ENCODE measurements at places on chromosomes 5 and 9. TPM values are rescaled to one million over a fixed set of nuclear protein-coding genes. Genes with fewer than 3 reads are reported as not detected.

GRCh38 chr5:36740259-36740898 is 134.0 kb downstream of the SLC1A3 start:
- H3K36me3 ChIP-seq = no peaks in the 10 kb centered on the region
- no peak for DNase-seq
- H3K4me3 ChIP-seq = no peak overlapping the region
- H3K4me1 ChIP-seq = peaks cover 18% of the 10 kb centered on the region
- no peaks in the 10 kb centered on the region for H3K27me3 ChIP-seq

DNA sequence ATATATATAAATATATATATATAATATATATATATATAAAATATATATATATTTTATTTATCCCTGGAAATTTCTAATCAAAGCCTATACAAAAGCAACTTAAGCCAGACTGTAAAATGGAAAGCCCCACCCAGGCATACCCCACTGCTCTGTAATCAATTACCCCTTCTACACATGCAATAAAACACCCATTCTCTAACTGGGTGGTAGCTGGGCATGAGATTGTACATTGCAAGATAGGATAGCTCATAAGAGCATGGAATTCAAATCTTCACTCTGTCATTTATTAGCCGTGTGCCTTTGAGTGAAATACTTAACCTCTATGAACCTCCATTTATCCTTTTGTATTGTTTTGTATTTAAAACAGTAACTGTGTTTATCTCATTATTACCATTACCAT is 405.3 kb upstream of the SLC30A5 start:
- no peak for DNase-seq
- no peak overlapping the region for H3K27ac ChIP-seq
- H3K4me1 ChIP-seq = no peaks in the 10 kb centered on the region
- no peaks in the 10 kb centered on the region for H3K27me3 ChIP-seq

DNA sequence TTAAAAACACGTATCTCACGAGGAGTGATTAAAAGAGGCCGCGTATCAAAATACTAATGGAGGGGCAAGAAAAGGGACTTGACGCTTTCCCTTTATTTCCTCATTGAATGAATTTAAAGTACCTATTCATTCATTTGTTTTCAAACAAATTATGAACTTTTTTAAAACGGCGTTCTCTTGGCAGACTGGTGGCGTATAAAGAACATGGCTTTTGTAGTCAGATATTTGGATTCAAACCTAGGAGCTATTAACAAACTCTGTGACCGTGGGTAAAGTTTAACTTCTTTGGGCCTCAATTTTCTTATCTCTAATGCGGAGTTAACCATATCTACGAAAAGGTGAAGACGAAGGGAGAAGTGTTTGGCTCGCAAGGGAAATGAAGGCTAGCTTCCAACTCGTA is 876 bp downstream of the CAAP1 start:
- peaks cover 18% of the 10 kb centered on the region for H3K4me1 ChIP-seq
- no peaks in the 10 kb centered on the region for H3K36me3 ChIP-seq
- DNase-seq = no peak
- H3K27ac ChIP-seq = peak overlapping the region; percentile 97
- peak overlapping the region; percentile 88 for H3K4me3 ChIP-seq

DNA sequence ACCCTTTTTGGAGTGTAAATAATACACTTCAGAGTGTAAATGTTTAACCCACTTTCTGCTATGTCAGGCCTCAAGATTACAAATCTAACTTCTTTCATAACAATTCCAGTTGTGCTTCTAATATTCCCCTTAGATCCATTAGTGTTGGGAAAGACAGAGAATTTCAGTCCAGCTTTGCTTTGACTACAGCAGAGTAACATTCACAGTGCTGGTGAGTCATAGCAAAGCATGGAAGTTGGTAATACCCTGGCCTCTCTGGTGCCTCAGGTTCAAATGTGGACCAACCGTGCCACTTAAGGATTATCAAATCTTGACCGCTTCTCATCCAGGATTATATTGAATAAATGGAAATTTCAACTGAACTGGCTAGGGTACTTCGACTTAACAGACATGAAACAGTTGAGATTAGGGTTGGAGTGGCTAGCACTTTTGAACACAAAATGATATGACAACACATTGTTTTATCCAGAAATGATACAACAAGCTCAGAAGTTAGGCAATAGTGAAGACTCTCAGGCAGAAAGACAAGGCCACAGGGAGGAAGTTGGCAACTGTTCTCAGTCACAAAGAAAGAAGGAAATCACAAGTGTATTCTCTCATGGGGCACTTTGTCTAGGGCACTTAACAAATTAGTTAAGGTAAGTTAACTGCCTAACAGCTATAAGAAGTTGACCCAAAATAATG is 24.4 kb upstream of the RASA1 start:
- no peaks in the 10 kb centered on the region for H3K36me3 ChIP-seq
- no peak for DNase-seq
- H3K27ac ChIP-seq = peak overlapping the region; percentile 48

DNA sequence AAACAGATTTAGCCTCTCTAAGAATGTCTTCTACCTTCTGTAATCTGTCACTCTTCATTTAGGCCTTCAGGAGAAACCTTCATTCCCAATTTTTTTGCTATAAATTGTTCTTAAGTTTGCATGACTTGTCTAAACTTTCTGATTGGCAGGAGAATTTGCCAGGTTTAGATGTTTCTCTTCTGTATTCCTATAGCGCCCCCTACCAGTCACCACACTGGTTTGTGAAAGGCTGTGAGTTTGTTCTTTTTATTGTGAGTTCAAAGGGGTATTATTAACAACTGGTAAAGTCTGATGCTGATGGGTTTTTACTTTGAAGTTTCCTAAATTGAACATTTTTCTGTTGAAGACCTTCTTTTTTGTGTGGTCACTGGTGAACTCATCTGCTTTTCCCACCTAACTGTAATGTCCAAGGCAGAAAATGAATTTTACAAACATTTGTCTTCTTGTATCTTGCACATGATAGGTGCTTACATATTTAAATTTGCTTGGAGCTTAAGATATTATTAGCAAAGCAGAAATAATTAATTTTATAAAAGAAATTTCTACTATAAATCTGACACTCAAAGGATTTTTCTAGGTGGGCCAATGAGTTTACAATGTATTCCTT is 18.4 kb upstream of the F2RL2 start:
- H3K36me3 ChIP-seq = peaks cover 12% of the 10 kb centered on the region
- no peak overlapping the region for H3K27ac ChIP-seq
- H3K4me3 ChIP-seq = no peak overlapping the region
- H3K27me3 ChIP-seq = no peaks in the 10 kb centered on the region
- no peak for DNase-seq
- peaks cover 8% of the 10 kb centered on the region for H3K4me1 ChIP-seq

DNA sequence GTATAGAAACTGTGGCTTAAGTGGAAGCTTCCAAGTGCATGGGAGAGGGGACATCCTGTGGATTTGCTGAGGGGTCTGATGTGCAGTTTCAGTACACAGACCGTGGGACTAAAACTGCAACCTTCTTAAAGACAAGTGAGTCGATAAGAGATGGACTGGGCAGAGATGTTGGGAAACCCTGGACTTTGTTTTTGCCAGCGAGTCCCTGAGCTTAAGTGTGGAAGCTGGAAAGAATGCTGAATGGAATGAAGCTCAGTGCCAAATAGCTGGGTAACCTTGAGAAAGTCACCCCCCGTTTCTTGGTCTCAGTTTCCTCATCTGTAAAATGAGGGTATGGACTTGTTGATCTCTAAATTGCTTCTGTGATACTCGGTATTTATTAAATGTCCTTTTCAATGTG is 37.3 kb upstream of the KLF9 start:
- H3K4me1 ChIP-seq = no peaks in the 10 kb centered on the region
- no peak overlapping the region for H3K27ac ChIP-seq
- no peak overlapping the region for H3K4me3 ChIP-seq
- no peaks in the 10 kb centered on the region for H3K27me3 ChIP-seq

DNA sequence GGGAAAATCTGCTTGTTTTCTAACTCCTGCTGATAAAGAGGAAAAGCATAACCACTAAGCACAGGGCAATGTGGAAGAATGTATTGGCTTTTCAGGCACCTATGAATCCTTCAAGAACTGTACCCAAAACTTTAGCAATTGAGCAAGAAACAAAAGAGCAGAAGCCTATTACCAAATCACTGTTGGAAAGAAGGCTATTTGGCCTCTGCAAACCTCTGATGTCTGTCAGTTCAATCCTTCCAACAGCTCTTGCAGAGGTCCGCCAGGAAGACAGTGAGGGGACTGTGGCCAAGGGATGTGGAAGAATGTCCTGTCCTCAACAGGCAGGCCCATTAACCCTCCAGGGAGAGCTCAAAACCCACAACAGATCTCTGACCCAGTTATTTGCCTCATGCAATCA is 328.6 kb downstream of the ENC1 start:
- H3K4me3 ChIP-seq = no peak overlapping the region
- no peaks in the 10 kb centered on the region for H3K4me1 ChIP-seq
- H3K36me3 ChIP-seq = no peaks in the 10 kb centered on the region

WNK2 gene
- total RNA-seq = 0.35 TPM

LCN10 gene
- 11.2 TPM for total RNA-seq

WDR38 gene
- not detected for total RNA-seq

SPATA31C1 gene
- total RNA-seq = not detected

TEX48 gene
- not detected for total RNA-seq

EIF4E1B gene
- total RNA-seq = not detected

ADAMTS13 gene
- total RNA-seq = 2.0 TPM

SMIM33 gene
- total RNA-seq = not detected

Measured in upper lobe of right lung (tissue), 1 donor.